Fibroblast of skin of scalp (primary cell): ENCODE measurements at places on chromosomes 5 and 9.

DNA sequence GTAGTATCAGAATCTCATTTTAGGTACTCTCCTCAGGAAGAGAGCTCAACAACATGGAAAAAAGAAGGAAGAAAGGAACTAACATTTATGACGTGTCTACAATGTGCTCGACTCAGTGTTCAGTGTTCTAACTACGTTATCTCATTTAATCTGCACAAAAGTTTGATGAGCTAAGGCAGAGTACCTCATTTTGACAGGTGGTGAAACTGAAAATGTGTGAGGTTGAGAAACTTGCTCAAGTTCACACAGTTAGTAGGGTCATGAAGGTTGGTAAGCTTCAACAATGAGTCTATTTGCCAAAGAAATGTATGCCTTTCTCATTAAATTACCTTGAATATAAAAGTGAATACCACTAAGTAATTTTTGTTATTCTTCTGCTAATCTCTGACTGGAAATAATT, 165.1 kb downstream of the CAAP1 start:
- DNase-seq = no peak

- no peak for DNase-seq
Measured at GRCh38 chr9:98142182-98142907, 23.3 kb upstream of the TRIM14 start.

DNA sequence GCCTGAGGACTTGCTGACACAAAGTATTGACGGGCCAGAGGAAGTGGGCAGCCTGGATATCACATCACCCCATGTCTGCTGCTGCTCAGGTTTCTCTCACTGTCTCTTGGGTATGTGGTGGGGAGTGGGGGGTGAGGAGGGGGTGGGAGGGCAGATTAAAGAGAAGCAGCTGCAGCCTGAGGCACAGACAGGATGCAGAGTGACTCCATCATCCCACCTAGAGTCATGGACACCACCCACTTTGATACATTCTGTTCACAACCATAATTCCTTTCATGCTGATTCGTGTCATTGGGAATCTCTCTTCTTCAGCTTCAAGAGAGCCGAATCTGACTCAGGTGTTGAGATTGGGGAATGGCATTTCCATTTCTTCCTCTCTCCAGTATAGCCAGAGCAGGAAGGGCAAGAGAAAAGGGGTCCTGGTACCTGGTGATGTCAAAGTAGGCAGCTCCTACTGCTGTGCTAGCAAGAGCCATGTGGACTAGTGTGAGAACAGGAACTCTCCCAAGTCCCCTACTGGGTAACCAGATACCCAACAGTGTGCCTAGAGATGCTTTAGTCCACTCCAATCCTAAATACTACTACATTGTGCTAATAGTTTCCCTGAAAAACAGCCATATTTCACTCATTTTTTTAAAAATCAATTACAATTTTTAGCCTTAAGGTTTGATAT, 22.4 kb downstream of the GRAMD2B start:
- no peak for DNase-seq

DNA sequence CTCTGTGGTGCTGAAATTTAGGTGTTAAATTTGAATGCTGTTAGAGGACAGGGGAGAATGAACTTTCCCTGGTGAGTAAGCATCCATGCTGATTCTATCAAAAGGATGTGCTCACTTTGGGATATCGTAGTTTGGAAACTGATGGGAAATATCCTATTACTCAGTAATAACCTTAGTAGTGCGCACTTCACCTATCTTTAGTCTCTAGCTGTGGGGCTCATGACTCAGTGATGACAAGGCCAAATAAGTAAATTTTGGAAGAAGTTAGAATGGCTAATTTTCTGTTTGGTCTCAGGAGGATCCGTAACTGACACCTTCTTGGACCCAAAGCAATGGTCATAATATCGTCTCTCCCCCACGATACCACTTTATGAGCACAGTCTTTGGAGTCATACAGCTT, 448.4 kb downstream of the PSAT1 start:
- no peak for DNase-seq

- DNase-seq = peak; percentile 85
Measured at GRCh38 chr9:116365056-116365471, 211.5 kb downstream of the PAPPA start.

- no peak for DNase-seq
Measured at GRCh38 chr9:77987880-77988525, 43.6 kb downstream of the GNAQ start.

DNA sequence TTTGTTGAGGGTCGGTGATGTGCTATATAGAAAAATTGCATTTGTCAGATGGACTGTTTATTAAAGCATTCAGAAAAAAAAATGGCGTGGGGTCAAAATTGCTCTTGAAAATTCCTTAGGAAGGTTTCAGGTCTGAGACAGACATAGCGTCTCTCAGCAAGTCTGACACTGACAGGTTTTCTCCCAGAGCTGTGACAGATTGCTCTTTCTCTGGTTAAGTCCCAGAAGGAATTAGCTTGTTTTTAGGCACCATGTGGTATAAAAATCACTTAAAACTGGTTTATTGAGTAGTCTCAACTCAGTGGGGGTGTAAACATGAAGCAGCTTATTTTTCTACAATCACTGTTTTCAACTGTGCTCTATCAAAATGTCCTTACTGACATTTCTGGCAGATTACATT, 1379.8 kb downstream of the MAT2B start:
- no peak for DNase-seq

GRCh38 chr5:59923465-59923864, 29.9 kb upstream of the PDE4D start:
- peak; percentile 19 for DNase-seq

- DNase-seq = no peak
Measured at GRCh38 chr5:122924203-122924602, 78.8 kb downstream of the SNX24 start.
